Purkinje cell (primary cell): ENCODE measurements at places on chromosomes 7 and 10. TPM values are rescaled to one million over a fixed set of nuclear protein-coding genes. Genes with fewer than 3 reads are reported as not detected.

PDE6C gene
- 0.09 TPM in 1 of 2 replicates, not detected in the other for polyA plus RNA-seq

SPDYE6 gene
- polyA plus RNA-seq: 0.46 TPM in 1 of 2 replicates, not detected in the other

C10orf53 gene
- polyA plus RNA-seq: 5.7 TPM in 1 of 2 replicates, not detected in the other

FBXO24 gene
- polyA plus RNA-seq: not detected in 2 replicates

SLC4A2 gene
- polyA plus RNA-seq: 2.2 and 8.2 TPM in 2 replicates

MOGAT3 gene
- polyA plus RNA-seq: not detected in 2 replicates

CASTOR2 gene
- not detected in 2 replicates for polyA plus RNA-seq

PAPSS2 gene
- polyA plus RNA-seq: 0.16 and 2.3 TPM in 2 replicates

ZNF239 gene
- 10.9 and 16.4 TPM in 2 replicates for polyA plus RNA-seq

PTF1A gene
- polyA plus RNA-seq: 2.6 TPM in 1 of 2 replicates, not detected in the other

PRKG1 gene
- polyA plus RNA-seq: 71.9 and 117 TPM in 2 replicates

ADIRF gene
- polyA plus RNA-seq: 3.3 and 4.2 TPM in 2 replicates

PLEKHS1 gene
- not detected in 2 replicates for polyA plus RNA-seq

LRMDA gene
- 4.1 and 4.2 TPM in 2 replicates for polyA plus RNA-seq

CTAGE8 gene
- polyA plus RNA-seq: not detected in 2 replicates

LMOD2 gene
- polyA plus RNA-seq: not detected in 2 replicates

EIF3B gene
- 18.4 and 25.6 TPM in 2 replicates for polyA plus RNA-seq

IL2RA gene
- not detected in 2 replicates for polyA plus RNA-seq

SVIL gene
- 52.1 and 64.4 TPM in 2 replicates for polyA plus RNA-seq

GPR15LG gene
- not detected in 2 replicates for polyA plus RNA-seq

ERVW-1 gene
- polyA plus RNA-seq: 1.5 TPM in 1 of 2 replicates, not detected in the other

ATRNL1 gene
- 124 and 129 TPM in 2 replicates for polyA plus RNA-seq
